ENCODE measurements at places on chromosomes 7 and 10.

DNA sequence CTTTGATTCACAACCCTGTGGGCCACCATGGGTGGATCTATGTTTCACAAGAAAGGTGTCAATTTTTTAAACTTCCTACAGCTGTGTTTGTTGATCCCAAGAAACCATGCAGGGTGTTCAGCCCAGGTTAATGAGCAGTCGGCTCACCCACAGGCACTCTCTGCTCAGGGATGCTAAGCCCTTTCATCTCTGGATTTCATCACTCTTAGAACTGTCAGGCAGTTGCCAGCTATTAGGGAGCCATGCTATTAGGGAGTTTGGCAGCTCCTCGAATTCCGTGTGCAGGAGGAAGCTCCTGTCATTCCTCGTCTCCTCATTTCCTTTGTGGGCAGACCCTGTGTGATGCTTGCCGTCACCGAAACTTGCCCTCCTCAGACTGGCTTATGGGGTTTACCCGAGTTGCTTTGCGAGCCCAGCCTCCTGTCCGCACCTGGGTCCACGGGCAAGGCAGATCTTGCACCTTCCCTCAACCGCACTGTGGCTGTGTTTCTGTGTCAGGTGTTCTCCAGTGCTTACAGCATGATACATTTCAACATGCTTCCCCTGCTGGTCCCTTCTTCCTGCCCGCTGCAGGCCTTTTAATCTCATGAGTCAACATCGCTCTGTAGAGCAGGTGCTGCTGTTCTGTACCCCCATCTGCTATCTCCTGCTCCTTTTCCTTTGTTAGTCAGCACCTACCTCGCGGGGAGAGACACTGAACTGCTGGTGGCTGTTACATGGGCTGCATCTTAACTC lies 509.8 kb downstream of the SUGCT start:
- DNase-seq, result no peak

DNA sequence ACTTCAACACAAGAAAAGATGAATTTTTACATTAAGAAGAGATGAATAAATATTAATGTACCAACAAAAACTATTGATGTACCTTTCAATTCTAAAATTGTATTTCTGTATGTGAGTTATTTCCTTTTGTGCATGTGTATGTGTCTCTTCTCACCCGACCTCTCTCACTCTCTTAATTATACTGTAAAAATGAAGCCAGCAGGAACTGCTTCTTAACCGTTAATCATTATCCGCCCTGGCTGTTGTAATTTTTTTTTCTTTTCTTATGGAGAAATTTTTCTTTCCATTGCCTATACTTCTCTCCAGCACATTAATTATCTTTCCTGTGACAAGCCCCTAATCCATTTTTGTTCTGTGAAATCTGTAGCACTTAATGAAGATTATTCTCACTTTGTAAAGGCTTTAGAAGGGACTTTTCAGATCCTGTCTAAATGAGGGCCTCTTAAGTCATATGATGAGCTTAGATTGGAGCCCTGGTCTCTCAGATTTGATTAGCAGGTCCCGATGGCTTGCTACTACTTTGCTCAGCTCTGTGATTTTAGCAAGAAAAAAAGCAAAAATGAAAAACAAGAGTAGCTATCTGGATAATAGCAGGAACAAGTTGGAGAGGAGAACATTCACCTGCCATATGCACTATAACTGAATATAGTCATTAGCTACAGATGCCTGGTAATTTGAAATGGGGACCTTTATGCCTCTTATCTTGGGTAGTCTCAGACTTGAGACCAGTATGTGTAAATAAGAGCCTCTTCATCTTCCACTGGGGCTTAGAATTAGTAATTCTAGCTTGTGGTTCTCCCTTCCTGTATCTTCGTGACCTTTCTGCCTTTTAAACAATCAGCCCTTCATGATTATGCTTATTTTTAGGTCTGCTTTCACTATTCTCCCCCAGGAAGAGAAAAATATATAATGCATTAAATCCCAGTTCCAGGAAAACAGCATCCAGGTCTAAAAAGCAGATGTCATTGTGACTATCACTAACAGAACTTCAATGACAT lies 80.0 kb upstream of the COL1A2 start:
- DNase-seq, result peak; percentile 88

DNA sequence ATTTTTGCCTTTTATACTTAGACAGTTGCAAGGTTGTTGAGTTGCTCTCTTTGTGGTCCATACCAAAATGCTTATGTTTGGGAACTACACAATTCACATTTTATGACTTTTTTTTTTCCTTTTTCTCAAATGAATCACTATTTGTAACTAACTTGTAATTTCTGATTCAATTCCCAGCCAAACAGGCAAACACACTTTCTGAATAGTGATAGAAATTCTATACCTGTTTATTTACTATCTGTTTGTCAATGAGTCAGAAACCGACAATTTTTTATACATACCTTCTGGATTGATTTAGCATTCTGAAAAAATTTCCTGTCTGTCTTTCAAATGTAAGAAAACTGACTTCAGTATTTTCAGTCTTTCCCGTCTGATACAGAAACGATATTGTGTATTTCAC lies 69.1 kb downstream of the MBL2 start:
- DNase-seq, result no peak

DNA sequence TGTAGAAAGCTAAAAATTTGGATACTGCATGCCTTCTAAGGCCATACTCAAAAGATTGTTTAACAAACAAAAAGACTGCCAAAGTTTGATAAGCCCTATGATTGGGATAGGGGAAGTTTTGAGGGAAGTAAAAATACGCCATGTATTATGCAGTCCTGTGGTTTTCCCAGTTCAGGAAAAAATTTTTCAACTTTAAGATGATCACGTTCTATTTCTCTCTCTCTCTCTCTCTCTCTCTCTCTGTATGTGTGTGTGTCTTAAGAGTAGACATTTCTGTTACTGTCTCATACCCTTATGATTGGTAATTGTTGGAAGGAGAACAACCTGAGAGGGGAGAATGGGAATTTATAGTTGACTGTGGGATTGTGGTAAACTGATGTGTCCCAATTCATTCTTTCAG lies 69.1 kb upstream of the CYP26C1 start:
- DNase-seq, result no peak

- no peak for DNase-seq
Measured at GRCh38 chr7:138970446-138970845, 10.7 kb downstream of the KIAA1549 start.

DNA sequence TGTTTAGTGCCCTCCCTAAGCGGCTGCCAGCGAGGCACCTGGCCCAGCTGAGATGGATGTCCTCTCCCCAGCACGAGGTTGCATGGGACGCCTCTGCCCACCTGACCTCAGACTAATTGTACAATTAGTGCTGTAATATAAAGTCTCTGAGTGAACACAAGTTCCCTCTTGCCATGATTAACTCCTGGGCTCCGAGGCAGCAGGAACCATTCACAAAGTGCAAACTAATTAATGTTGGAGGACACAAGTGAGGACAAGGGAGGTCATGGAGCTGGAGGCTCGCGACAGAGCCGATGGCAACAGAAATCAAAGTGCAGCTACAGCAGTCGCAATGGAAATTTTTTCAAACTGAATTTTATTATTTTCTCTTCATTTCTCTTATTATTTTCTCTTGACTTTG lies 156.6 kb upstream of the ADARB2 start:
- no peak for DNase-seq

DNA sequence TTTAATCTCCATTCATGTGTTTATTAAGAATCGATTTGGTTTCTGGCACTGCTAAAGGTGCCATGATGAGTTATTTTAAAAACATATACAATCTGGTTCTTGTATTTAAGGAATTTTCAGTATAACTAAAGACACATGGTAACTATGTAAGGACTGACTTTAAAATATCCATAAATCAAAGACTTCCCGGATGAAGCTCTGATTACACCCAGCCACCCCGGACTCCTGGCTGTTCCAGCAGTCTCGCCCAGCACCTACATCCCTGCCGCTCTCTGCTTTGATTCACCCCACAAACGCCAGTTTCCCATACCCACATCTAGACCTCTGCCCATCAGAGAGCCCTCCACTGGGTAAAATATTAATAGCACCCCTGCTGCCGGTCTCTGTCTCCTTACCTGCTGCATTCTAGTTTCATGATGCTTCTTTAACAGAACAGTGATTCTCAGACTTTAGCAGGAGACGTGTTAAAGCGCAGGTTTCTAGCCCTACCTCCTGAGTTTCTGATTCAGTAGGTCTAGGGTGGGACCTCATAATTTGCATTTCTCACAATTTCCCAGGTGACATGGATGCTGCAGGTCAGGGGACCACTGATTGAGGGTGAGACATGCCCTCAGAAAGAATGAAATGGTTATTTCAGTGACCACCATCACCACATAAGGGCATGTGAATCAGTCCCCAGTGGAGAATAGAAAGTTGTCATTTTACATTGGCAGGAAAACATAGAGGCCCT lies 185.7 kb downstream of the KIAA1217 start:
- DNase-seq, result no peak

- DNase-seq, result no peak
Measured at GRCh38 chr7:106108991-106109390, 3.1 kb downstream of the SYPL1 start.

- peak; percentile 22 for DNase-seq
Measured at GRCh38 chr10:12041766-12042408, 722 bp downstream of the UPF2 start.

- no peak for DNase-seq
Measured at GRCh38 chr10:70677620-70678249, 5.4 kb downstream of the ADAMTS14 start.

- DNase-seq, result no peak
Measured at GRCh38 chr7:2069472-2069860, 163.3 kb downstream of the MAD1L1 start.

DNA sequence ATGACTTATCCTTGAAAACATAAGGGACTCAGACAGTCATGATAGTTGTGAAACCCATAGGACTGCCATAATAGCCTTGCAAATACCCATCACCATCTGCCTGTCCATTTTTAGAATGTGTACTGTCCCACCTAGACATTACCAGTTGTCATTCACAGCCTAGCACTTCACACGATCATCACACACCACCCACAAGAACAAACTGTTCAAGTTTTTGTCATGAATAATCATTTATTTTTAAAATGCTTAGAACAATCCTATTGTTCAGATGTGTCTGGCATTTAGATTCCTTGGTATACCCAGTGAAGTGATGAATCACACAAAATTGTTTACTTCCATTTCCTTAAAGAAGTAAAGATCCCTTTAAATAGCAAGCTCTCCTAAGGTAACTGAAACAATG lies 46.6 kb downstream of the CCDC3 start:
- no peak for DNase-seq

- no peak for DNase-seq
Measured at GRCh38 chr10:71343392-71343773, 24.3 kb downstream of the SLC29A3 start.

DNA sequence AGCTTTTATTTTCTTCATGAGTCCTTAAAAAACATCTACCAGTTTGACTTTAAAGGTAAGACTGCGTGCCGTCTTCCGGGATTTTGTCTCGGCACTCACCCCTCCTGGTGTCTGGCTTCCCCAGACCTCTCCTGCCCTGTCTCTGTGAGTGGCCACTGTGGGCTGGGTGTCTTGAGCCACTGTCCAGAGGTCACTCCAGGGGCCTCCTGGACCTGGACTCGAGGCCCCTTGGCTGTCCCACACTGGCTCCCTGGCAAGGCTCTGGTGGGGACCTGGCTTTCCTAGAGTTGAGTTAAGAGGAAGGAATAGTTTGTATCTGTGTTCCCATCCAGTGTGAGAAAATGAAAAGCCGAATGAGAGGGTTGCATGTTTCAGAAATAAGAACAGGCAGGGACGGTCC lies 95.5 kb downstream of the NKX6-2 start:
- DNase-seq, result no peak

GRCh38 chr10:112094984-112095383 lies 88.6 kb downstream of the GPAM start:
- no peak for DNase-seq

DNA sequence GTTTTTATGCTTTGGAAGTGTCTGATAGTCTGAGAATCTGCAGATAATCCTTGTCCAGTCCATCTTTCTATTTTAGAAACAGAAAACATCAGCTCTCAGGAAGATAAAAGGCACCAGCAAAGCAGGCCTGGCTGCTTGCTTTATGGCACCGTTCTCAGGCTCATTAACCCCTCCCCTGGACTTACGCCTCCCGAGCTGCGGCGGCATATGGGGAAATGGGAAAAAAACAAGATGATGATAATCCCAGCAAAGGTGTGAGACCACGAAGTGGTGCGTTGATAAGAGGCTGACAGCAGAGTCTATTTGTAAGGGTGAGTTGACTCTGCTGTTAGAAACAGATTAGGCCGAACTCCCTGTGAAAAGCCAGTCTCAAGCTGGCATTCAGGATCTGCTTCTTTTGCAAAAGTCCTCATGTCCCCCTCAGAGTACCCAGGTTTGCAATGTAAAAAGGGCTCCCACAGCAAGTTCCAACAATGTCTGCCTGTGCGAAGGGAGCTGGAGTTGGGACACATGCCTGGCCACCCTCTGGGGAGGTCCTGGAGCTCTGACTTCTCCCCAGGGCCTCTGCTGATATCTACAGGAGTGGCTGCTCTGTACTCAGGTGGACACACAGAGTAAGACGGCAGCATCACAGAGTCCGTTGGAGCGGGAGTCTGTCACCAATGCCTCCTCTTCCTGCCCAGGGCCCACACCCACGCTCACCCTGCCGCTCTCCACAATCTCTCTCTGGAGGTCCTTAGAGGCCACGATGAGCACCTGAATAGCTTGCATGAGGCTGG lies 54.3 kb downstream of the SPDYE5 start:
- no peak for DNase-seq

DNA sequence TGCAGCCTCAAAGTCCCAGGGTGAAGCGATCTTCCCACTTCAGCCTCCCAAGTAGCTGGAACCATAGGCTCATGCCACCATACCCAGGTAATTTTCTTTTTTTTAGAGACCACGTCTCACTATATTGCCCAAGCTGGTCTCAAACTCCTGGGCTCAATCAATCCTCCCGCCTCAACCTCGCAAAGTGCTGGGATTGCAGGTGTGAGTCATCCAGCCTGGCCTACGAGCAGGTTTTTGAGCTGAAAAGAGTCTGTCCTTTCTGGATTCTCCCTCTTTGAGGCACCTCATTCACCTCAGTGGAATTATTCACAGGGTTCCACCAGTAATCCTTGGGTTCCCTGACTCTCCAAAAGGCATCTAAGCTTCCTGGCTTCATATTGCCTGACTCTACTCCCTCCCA lies 7.6 kb upstream of the LEP start:
- no peak for DNase-seq

DNA sequence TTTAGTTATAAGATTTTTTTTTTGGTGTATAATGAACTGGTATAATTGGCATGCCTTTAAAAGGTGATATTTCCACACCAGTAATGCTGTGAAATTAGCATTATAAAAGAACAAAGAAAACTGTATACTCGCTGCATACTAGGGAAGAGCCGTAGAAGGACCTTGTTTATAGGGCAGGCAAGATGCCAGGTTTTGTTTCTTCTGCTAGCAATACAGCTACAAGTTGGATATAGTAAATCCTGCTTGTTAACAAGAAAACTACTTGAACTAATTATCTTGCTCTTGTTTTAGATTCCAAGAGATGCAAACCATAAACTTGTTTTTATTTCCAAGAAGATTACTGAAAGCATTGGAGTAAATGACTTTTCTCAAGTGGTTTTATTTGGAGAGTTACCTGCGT lies 1.9 kb downstream of the DNAH11 start:
- DNase-seq, result no peak

DNA sequence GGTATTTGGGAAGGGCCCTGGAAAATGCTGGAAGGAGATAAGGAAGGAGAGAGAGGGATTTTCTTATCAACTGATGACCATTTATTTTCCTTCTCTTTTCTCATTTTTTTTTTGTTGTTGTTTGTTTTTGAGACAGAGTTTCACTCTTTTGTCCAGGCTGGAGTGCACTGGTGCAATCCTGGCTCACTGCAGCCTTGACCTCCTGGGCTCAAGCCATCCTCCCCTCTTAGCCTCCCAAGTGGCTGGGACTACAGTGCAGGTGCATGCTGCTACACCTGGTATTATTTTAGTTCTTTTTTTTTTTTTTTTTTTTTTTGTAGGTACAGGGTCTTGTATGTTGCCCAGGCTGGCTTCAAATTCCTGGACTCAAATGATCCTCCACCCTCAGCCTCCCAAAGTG lies 52.2 kb downstream of the HIP1 start:
- no peak for DNase-seq
